ENCODE measurements at places on chromosomes 7 and 10.

DNA sequence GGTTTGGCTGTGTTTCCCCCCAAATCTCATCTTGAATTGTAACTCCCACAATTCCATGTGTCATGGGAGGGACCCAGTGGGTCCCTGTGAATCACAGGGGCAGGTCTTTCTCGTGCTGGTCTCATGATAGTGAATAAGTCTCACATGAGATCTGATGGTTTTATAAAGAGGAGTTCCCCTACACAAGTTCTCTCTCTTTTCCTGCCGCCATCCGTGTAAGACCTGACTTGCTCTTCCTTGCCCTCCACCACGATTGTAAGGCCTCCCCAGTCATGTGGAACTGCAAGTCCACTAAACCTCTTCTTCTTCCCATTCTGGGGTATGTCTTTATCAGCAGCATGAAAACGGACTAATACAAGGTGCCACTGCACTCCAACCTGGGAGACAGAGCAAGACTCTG, 329.2 kb downstream of the TNS3 start:
- peak; percentile 7 for DNase-seq

DNA sequence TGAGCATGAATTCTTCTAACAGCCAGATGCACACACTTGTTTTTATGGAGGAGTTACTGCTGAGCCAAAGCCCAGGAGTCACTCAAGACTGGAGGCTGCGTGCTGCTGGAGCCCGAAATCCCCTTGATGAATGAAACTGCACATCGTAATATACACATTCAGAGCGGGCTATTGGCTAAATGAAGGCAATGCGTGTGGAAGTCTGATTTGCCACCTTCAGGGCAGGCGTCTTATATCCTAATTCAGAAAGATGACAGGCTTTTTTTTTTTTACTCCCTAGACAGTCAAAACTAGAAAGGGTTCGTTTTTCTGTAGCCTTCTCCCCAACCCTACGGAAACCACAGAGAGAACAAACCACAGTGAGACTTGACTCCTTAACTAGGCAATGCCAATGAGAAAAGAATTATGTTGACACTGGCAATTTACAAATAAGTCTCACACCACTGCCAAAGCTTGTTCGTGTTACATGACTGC, 227.2 kb upstream of the KLF14 start:
- DNase-seq, result peak; percentile 28

- no peak for DNase-seq
These were observed 56.3 kb upstream of the USP6NL start for GRCh38 chr10:11667756-11668155.

- no peak for DNase-seq
These were observed 27.3 kb downstream of the SLC35B4 start for GRCh38 chr7:134289423-134289822.

DNA sequence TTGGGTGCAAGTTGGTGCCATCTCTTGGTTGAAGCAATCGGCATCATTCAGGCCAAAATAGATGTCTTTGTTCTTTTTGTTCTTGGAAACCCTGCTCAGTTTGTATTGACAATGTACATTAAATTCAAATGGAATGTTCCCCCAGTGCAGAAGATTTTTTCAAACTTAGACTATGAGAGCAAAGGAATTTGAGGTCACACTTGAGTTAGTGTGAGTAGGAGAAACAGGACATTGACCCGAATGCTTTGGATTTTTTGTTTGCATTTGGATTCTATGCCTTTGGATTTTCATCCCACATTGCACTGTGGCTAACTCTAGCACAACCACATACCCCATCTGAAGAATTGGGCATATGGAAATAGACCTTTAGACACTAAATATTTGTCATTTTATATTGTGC, 480.0 kb downstream of the GALNT17 start:
- DNase-seq, result no peak

DNA sequence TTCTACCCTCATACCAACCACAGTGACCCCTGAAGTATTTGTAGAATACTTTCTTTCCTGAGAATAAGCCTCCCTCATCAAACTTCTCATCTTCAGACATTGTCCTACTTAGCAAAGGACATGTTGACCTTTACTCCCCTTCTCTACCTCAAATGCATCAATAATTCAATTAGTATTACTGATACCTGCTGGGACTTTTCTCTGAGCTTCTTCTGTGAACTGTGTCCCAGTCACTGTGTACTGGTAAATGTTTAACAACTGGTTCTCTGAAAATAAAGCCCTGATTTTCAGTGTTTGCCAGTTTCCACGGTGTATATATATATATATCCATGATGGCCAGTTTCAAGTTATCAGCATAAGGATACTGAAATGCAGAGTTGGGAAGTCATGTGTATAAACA, 12.2 kb downstream of the PANK1 start:
- peak; percentile 29 for DNase-seq
